Breast epithelium (tissue), 4 donors: ENCODE measurements at places on chromosomes 16 and 17. TPM values are rescaled to one million over a fixed set of nuclear protein-coding genes. Genes with fewer than 3 reads are reported as not detected.

GRCh38 chr16:59880611-59881010 is 1146.5 kb upstream of the GOT2 start:
- H3K27ac ChIP-seq: no peak overlapping the region
- no peaks in the 10 kb centered on the region for H3K4me1 ChIP-seq
- DNase-seq: no peak
- no peaks in the 10 kb centered on the region for H3K27me3 ChIP-seq
- no peaks in the 10 kb centered on the region for H3K36me3 ChIP-seq
- no peak overlapping the region for H3K4me3 ChIP-seq

GRCh38 chr17:20225162-20226115 is 216.3 kb downstream of the SPECC1 start:
- no peaks in the 10 kb centered on the region for H3K36me3 ChIP-seq
- no peaks in the 10 kb centered on the region for H3K4me1 ChIP-seq
- no peak for DNase-seq
- no peaks in the 10 kb centered on the region for H3K27me3 ChIP-seq

Gene B3GNT9
- total RNA-seq: 13.3 TPM

DNA sequence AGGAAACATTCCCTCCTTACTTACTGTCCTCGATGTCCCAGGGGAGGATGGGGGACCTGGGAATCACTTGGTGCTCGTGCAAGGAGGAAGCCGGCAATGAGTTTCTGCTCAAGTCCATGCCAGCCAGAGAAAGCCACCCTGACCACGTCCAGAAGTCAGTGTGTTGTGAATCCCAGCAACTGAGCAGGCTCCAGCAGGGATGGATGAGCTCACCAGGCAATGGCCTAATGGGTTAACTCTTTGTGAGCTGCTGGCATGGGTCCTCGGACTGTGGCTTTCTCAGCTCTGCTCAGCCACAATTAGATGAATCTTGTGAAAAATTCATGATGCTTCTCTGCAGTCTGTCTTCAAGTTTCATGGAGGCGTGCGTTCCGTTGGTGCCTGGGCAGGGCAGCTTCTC is at the start of gene PIRT:
TSS of gene PIRT (minus strand) at position 167 of the 400 bp plus-strand sequence. CDS start 12,442 bp downstream, outside the sequence.
- no peak within 1 kb of the TSS for H3K27ac ChIP-seq
- H3K27me3 ChIP-seq: no peaks in the 10 kb centered on the region
- H3K4me3 ChIP-seq: no peak within 1 kb of the TSS

DNA sequence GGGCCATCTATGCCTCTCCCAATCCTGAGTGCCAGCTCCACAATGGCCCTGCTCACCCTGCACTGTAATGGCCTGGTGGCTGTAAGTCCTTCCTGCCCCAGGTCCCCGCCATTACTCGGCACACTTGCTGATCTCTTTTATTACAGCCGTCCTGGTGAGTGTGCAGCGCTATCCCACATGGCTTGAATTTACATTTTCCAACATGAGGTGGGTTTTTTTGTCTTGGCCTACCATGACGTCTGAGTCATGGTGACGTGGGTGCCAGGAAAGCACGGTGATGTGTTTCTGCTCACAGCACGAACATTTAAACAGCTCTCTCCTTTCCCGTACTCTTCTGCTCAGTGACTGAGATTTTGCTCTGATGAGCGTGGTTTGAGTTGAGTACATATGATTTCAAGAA is 55.2 kb upstream of the FOXF1 start:
- no peak overlapping the region for H3K27ac ChIP-seq
- no peaks in the 10 kb centered on the region for H3K36me3 ChIP-seq
- H3K27me3 ChIP-seq: no peaks in the 10 kb centered on the region
- no peak for DNase-seq

Gene SPEM2
- total RNA-seq: not detected

Gene ST6GALNAC2
- 12.0 TPM for total RNA-seq

Gene TMC8
- total RNA-seq: 4.2 TPM

Gene KRT40
- total RNA-seq: not detected

- no peak for DNase-seq
- no peak overlapping the region for H3K27ac ChIP-seq
- no peaks in the 10 kb centered on the region for H3K4me1 ChIP-seq
- no peaks in the 10 kb centered on the region for H3K36me3 ChIP-seq
- H3K4me3 ChIP-seq: no peak overlapping the region
- no peaks in the 10 kb centered on the region for H3K27me3 ChIP-seq
These were observed 15.3 kb downstream of the CA7 start for GRCh38 chr16:66859397-66860068.

GRCh38 chr17:37674511-37674910 is 31.3 kb upstream of the DDX52 start:
- no peaks in the 10 kb centered on the region for H3K27me3 ChIP-seq
- no peaks in the 10 kb centered on the region for H3K4me1 ChIP-seq
- H3K4me3 ChIP-seq: no peak overlapping the region
- H3K27ac ChIP-seq: no peak overlapping the region
- DNase-seq: no peak

DNA sequence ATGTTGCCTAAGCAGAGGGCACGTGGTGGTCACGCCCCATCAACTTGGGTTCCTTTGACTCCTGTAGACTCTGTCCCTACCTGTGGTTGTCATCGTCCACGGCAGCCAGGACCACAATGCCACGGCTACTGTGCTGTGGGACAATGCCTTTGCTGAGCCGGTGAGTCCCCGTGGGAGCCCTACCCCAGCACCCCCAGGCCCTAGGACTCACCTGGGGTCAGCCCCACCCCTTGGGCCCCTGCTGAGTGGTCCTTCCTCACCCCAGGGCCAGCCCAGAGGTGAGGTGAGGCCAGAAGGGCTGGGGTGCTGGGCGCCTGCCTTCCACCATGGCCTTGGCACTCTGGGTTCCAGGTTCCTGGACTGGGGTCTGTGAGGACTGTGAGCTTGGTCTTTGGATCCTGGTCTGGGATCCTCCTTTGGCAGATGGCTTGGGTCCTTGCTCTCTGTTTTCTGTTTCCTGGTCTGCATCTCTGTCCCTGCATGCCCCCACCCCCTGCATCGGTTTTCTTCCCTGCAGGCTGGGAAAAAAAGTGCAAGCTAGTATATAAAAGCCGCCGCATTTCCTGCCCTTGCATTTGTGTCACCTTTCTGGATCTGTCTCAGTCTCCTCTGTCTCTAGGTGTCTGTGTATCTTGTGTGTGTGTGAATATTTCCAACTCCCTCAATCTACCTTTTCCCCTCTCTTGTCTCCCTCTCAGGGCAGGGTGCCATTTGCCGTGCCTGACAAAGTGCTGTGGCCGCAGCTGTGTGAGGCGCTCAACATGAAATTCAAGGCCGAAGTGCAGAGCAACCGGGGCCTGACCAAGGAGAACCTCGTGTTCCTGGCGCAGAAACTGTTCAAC is 17.5 kb downstream of the STAT5A start:
- no peaks in the 10 kb centered on the region for H3K27me3 ChIP-seq
- no peak for DNase-seq
- no peak overlapping the region for H3K4me3 ChIP-seq
- H3K4me1 ChIP-seq: no peaks in the 10 kb centered on the region
- no peaks in the 10 kb centered on the region for H3K36me3 ChIP-seq
- H3K27ac ChIP-seq: no peak overlapping the region

DNA sequence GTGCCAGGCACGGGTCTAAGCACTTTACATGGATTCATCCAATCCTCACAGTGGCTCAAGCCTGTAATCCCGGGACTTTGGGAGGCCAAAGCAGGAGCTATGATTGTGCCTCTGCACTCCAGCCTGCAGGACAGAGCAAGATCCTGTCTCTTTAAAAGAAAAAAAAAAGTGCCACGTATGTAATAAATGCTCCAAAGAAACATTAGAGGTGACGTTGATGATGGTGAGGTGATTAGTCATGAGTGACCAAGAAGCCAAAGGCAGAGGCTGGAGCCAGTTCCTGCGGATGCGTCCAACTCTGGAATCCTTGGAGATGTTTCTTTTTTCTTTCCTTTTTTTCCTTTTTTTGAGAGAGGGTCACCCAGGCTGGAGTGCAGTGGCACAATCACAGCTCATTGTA is 59.4 kb upstream of the SIAH1 start:
- H3K27me3 ChIP-seq: no peaks in the 10 kb centered on the region
- DNase-seq: no peak
- peak overlapping the region; percentile 85 for H3K27ac ChIP-seq
- H3K4me1 ChIP-seq: no peaks in the 10 kb centered on the region
- no peak overlapping the region for H3K4me3 ChIP-seq
- no peaks in the 10 kb centered on the region for H3K36me3 ChIP-seq

DNA sequence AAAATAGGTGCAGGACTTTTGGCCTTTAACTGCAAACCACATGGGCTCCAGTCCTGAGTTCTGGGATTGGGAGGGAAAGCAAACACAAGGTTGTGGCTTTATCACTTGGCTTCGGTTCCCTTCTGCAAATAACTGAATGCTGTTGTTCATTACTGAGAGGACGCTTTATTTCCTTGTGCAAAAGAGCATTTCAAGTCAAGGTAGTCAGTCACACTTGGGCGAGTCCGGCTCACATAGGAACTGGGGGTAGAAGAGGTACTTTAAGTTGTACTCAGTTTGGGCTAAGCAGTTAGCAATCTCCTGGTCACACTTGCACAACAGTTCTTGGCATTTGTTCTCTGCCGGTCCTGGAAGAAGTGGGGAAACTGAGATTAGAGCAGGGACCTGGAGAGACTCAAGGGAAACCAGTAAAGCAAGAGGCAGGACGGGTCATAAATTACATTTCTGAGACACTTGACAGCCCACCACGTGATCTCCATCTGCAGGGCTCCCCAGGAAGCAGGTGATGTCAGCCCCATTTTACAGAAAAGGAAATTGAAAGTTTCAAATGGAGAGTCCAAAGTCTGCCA is 21.6 kb downstream of the PLA2G10 start:
- no peaks in the 10 kb centered on the region for H3K27me3 ChIP-seq
- no peaks in the 10 kb centered on the region for H3K4me1 ChIP-seq
- H3K27ac ChIP-seq: no peak overlapping the region
- DNase-seq: no peak

Gene CD300LF
- 0.32 TPM for total RNA-seq

Gene NEUROD2
- total RNA-seq: not detected

- no peaks in the 10 kb centered on the region for H3K27me3 ChIP-seq
- no peak overlapping the region for H3K4me3 ChIP-seq
- H3K36me3 ChIP-seq: no peaks in the 10 kb centered on the region
- DNase-seq: no peak
- H3K27ac ChIP-seq: peak overlapping the region; percentile 83
These were observed 9.7 kb upstream of the IL4R start for GRCh38 chr16:27304102-27304501.

DNA sequence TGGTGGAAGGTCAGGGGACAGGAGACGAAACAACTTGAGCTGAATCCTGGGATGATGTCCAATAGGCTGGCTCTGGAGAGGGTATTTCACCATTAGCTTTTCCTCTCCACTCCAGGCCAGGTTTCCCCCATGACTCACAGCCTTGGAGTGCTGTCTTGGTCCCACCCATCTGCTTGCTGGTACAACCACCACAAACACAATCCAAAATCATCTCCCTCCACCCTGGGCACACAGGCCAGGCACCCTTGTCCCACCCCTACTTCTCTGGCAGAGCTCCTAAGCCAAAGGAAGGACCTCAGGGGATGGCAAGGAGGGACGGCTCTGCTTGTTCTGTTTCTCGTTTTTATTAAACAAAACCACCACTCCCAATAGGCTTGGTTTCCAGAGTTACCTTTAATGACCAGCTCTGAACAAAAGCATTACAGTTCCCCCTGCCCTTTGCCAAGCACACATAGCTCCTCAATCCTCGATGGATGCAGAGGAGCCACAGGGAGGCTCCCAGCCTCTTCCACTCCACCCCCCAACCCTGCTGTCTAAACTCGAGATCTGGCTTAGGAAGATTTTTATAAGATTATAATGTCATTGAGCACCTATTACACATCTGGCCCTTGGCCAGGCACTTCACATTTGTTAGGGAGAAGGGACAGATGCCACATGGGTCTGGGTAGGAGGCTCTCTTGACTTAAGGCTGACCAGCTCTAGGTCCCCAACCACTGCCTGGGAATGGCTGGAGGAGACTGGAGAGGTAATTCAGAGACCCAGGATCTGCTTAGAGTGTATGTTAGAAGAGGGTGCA is 13.3 kb downstream of the CAVIN1 start:
- H3K36me3 ChIP-seq: no peaks in the 10 kb centered on the region
- peaks cover 9% of the 10 kb centered on the region for H3K4me1 ChIP-seq
- H3K27ac ChIP-seq: peak overlapping the region; percentile 92
- no peak overlapping the region for H3K4me3 ChIP-seq

- peak; percentile 90 for DNase-seq
- peak overlapping the region; percentile 83 for H3K4me3 ChIP-seq
- H3K27ac ChIP-seq: peak overlapping the region; percentile 100
These were observed 878 bp downstream of the HEXIM1 start for GRCh38 chr17:45149037-45149668.

DNA sequence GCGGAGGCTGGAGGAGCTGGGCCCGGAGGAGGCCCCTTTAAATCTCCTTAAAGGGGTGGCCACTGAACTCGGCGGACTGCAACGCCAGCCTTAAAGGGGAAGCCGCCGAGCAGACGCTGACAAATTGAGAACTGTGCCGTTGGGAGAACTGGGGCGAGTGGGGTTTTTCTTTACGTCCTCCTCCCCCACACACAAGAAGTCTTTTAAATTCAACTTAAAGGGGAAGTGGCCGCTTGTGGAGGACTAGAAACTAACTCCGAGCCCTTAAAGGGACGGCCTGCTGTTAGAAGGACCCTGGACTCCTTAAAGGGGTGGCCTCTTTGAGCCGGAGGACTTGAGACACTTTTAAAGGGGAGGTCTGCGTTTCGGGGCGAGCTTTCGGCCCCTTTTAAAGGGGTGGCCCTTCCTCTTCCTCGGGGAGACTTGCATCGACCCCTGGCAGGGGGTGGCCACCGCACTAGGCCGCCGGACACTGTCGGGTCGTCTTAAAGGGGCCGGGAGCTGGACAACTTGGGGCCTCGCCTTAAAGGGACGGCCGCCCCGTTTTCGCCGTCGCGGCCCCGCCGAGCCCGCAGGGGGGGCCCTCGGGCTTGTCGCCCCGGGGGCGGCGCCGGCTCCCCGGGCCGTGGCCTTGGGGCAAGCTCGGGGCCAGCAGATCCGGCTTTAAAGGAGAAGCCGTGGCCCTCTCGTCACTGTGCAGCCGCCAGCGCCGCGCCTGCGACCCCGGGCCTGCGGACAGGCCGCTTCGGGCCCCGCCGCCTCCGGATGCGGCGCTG is 688 bp downstream of the FBRS start:
- H3K27ac ChIP-seq: peak overlapping the region; percentile 99
- peaks cover 25% of the 10 kb centered on the region for H3K4me1 ChIP-seq
- no peak for DNase-seq
- H3K4me3 ChIP-seq: peak overlapping the region; percentile 97

- H3K27me3 ChIP-seq: no peaks in the 10 kb centered on the region
- H3K4me1 ChIP-seq: no peaks in the 10 kb centered on the region
These were observed 80.8 kb upstream of the NOL11 start for GRCh38 chr17:67636834-67637520.

DNA sequence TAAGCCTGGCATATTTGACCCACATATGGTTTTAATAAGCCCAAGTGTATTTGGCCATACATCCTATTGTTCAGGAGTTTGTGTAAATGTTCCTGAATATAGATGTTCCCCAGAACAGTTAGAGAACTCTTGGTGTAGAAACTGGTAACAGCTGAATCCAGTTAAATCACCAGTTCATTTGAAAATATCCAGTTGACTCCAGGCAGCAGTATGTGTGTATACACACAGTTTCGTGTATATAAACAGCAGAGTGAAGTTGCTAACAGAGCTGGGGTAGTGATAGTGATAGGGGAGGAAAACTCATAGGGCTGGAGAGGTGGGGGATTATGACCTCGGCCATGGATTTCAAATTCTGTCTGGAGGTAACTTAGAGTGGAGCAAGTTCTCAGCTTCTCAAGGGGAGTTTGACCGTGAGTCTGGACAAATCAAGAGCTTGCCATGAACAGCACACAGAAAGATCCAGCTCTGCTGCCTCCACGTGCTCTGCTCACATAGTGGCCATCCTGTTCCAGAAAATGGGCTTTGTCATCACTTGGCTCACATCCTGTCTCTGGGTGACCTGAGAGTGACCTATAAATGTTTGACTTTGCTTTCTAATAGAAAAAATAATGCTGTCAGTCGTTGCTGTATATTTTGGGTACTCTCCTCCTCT is 30.6 kb upstream of the MMD start:
- no peaks in the 10 kb centered on the region for H3K36me3 ChIP-seq
- no peak overlapping the region for H3K4me3 ChIP-seq
